ENCODE measurements at places on chromosomes 2 and 18.

DNA sequence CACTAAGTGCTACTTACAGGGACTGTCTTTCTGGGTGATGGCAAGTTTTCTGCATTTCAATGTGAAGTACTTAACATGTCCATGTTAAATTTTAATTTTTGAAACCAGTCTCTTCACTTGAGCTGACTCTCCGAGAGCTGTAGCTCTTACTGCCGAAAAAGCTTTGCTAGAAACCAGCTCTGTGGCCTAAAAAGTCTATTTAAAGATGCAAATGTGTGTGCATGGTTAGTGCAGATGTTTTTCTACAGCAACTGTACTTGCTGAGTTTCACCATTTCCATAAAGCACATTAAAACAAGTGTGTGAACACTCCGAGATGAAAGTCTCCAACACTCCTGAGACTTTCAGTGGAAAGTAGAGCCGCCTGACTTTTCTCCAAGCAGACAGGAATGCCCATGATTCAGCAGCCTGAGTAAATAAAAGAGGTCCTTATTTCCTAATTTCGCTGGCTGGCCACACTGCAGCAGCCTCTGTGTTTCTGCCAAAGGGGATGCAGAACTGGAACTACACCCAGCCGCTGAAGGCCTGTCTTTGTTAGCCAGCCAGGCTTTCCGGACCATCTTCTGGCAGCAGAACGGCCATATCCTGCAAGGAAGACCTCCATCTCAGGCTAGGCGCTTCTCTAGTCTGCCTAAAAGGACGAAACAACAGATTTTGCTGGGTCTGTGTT lies 121.2 kb downstream of the ZNF521 start:
- no peak for DNase-seq

DNA sequence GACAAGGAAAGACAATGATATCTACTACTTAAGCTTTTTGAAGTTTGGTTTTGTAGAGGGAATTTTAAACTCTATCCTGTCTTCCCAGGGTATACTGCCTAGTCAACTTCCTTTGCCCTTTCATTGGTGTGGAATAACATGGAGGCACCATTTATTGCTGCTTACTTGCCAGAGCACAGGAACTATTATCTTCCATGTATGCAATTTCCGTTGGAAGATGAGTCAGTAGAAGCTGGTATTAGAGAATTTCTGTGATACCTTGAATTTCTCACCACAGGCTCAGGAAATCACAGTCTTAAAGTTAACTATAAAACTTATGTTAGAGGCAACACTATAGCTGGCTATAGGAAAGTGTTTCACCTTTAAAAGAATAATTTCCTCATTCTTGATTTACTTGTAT lies 40.9 kb upstream of the RGPD4 start:
- no peak for DNase-seq

- DNase-seq, result no peak
Measured at GRCh38 chr2:101038455-101039255, 36.6 kb downstream of the RPL31 start.

- no peak for DNase-seq
Measured at GRCh38 chr2:95159690-95160449, at the start of gene ZNF514. ZNF514 (minus strand) TSS chr2:95159848; CDS start chr2:95153253, 6,595 bp downstream.

DNA sequence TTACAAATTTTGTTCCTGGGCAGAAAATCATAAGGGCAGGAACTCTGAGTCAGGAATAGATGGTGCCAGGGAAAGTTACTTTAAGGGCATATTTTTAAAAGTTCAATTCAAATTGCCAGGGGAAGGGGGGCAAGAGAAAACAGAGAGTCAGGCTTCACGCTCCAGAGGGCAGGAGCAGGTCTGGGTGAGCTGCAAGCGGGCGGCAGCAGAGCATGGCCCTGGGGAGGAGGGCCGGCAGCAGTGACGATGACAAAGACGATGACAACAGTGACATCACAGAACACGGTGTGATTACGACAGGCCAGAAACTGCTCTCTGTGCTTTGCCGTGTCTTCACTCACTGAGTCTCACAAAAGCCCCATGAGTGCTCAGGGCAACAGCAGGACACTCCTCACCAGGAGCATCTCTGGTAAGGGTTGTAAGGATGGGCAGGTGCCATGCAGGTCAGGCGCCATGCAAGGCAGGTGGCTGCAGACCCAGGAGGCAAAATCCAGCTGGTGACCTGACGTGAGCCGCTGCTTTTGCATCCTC lies 23.3 kb downstream of the CHST10 start:
- no peak for DNase-seq
